Occipital lobe (tissue), 3 donors: ENCODE measurements at places on chromosomes 7 and 10. TPM values are rescaled to one million over a fixed set of nuclear protein-coding genes. Genes with fewer than 3 reads are reported as not detected.

The CPA2 gene
- not detected for total RNA-seq

The CCL24 gene
- total RNA-seq: not detected

The IGFBP3 gene
- 4.2 TPM for total RNA-seq

The C7orf57 gene
- 0.78 TPM for total RNA-seq

The NUTM2E gene
- total RNA-seq: 0.78 TPM

The EBLN1 gene
- total RNA-seq: not detected

The ABCB4 gene
- total RNA-seq: 0.47 TPM
